ENCODE measurements at places on chromosomes 1 and 21.

DNA sequence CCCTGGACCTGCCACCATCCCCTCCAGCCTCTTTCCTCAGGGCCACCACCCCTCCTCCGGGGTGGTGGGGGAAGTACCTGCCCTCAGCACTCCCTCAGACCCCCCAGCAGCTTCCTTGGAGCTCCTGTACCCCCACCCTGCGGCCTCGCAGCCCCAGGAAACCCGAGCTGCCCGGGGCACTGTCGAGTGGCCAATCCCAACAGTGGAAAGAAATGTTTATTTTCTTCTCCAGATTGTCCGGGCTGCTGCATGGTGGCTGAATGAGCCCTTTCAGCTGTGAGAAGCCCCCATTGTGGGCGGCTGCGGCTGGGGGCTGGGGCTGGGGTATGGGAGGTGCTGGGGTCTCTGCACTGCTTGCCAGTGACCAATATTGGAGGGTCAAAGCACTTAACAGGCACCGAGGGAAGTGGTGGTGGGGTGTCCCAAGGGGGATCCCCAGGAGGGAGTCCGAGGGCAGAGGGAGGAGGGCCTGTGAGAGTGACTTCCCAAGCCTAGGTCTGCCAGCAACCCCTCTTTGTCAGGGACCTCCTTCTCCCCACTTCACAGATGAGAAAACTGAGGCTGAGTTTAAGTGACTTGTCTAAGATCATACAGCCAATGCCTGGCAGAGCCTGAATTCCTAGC, 25.2 kb downstream of the RUNX3 start:
- no peak for DNase-seq

DNA sequence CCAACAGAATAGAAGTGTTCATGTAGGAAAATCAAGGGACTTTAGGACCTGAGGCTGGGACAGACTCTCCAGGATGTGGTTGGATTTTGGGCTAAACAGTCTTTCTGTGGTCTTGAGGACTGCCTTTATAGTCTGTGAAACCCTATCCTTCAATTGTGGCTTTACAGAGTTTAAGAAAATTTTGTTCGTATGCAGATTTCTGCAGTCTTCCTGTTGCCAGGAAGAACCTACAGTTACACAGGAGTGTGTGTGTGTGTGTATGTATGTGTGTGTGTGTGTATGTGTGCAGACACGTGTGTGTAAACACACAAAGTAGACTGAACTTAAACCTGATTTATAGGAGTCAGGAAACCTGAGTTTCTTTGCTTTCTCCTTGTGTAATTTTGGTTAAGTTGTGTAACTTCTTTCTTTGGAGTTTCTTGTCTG, 22.8 kb downstream of the NEK7 start:
- no peak for DNase-seq

GRCh38 chr1:228009116-228009827, 2.5 kb downstream of the WNT3A start:
- DNase-seq, result no peak

- no peak for DNase-seq
Observed at GRCh38 chr1:17633654-17634053, 94.2 kb downstream of the ARHGEF10L start.

GRCh38 chr1:7478142-7478790, 292.8 kb upstream of the VAMP3 start:
- DNase-seq, result no peak

- DNase-seq, result no peak
Observed at GRCh38 chr1:53286955-53287354, 40.9 kb downstream of the LRP8 start.

GRCh38 chr1:170967042-170967910, 31.9 kb downstream of the MROH9 start:
- DNase-seq, result no peak

GRCh38 chr1:229803626-229804217, 177.7 kb downstream of the URB2 start:
- no peak for DNase-seq

DNA sequence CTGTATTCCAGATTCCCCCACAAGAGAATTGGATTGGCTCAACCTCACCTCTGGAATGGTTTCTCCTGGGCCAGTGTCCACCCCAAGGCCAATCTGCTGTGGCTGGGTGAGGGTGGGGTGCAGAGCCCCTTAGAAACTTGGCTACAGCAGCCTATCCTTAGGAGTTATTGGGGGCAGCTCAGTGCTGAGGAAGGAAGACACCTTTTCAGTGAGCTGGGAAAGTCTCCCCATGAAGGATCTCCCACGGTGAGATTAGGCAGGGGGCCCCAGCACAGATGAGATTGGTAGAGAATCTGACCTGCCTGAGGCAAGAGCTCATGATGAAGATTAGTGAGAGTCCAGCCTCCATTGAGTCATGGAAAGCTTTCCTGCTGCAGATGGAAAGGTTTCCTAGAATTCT, 78.4 kb downstream of the CCDC185 start:
- DNase-seq, result no peak

DNA sequence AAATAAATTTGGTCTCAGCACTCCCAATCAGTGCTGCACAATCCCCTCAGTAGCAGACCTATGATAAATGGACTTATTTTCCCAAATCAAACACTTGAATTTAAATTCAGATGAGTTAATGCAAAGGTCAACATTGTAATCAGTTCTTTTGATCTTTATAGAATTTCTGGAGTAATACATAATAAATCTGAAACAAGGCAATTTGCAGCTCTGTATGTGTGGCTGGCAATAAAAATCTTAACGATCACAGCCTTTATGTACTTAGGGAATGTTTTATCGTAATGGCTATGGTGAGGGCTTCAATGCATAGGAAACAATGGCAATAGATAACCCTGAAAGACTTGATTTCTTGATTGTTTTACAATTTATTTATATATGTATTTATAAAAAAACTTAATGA, 91.4 kb downstream of the GPATCH2 start:
- no peak for DNase-seq

GRCh38 chr1:176643536-176643935, 180.6 kb downstream of the PAPPA2 start:
- DNase-seq, result no peak

GRCh38 chr1:246104927-246105326, 402.2 kb downstream of the SMYD3 start:
- DNase-seq, result no peak

DNA sequence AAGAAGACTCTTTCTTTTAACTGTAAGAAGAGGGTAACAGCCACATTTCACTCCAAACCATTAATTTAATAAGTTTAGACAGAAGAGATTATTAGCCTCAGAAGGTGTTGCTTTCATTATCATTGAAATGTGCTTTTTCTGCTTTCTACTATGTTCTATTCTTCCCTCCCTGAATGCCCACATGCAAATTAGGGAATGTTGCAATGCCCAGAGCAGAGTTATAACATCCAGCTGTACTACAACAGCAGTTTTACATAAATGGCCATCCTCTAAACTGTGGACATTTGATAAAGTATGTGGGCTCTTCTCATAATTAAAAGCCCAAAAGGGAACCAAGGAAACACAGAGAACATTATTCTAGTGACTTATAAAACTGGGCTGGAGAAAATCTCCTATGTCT, 82.2 kb upstream of the SOD1 start:
- no peak for DNase-seq

- DNase-seq, result no peak
Observed at GRCh38 chr1:51518033-51518585, 957 bp downstream of the EPS15 start.

- DNase-seq, result no peak
Observed at GRCh38 chr1:207579436-207579799, 65.5 kb upstream of the CR1L start.

DNA sequence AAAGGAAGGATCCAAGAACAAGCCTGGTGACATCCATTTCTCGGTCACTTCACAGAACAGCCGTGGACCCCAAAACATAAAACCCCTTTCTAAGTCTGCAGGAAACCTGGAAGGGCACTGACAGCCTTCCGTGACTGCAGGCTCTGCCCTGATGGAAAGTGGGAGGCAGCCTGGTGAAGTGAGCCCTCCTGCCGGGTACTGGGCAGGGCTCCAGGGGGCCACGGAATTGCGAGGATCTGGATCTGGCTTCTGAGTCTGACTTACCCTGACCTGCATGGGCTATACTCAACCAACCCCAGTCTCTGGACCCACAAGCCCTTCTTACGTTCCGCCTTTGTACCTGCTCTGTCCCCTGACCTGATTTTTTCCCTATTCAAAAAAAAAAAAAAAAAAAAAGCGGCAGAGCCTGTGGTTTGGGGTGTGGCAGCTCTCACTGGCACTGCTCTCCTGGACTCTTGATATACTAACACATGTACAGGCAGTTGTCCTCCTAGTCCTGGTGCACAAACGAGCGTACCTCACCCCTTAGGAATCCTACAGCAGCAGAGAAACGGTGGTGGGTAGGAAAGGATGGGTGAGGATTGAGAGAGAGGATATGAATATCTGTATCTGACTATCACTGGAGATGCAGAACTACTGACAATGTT, 82.9 kb downstream of the BEND5 start:
- DNase-seq, result no peak

DNA sequence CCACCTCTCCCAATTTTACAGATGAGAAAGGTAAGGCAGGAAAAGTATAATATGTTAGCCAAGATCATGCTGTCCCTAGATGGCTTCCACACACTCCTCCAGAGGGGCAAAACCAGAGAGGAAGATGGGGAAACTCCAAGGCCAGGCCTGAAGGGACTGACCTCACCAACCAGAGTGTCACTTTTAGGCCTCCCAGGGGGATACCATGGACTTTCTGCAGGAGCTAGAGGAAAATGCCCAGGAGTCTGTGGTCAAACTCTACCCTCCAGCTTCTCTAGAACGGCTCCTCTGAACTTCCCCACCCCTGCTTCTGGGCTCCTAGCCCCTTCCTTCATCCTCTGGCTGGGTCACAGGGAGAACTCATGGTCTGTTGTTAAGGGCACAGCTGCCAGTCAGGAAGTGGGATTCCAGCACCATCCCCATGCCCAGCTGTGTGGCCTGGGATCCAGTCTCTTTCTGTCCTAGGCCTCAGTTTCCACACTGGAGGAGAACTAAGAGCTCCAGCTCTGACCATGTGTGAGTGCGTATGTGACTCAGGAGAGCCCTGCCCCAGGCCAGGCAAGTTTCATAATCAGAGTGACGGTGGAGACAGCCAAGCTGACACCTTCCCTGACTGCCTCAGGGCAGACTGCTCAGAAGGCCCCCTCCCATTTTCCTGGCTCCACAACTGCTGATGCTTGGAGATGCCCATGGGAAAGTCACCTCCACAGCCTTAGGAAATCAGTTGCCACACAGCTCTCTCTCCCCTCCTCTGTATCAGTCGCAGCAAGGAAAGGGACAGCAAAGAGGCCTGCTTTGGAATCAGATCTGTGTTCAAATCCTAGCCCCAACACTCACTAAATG, 1.9 kb downstream of the IGSF8 start:
- no peak for DNase-seq

GRCh38 chr1:117093091-117093534, 28.4 kb downstream of the TRIM45 start:
- DNase-seq, result no peak

DNA sequence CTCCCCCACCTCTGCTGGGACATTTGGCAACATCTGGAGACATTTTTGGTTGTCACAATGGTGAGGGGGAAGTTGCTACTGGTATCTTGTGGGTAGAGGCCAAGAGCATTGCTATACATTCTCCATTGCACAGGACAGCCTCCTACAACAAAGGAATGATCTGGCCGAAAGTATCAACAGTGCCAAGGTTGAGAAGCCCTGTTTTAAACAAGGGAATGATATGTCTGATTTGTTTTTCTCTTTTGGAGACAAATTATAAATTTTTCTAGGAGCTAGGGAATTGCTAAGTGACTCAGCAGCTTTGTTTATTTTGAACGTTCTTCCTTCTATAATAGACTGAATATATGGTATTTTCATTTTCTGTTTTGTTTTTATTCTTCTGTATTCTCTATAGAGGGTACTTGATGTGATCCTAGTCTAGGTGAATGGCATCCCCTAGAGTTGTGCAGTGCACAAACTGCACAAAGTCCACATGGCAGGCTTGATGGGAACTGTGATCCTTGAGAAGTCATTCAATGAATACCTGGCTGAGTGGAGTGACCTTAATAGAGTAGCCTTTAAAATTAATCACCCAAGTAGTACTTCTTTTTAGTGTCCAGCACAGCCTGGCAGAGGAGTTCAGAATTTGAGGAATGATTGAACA, 288.6 kb upstream of the USP24 start:
- no peak for DNase-seq

DNA sequence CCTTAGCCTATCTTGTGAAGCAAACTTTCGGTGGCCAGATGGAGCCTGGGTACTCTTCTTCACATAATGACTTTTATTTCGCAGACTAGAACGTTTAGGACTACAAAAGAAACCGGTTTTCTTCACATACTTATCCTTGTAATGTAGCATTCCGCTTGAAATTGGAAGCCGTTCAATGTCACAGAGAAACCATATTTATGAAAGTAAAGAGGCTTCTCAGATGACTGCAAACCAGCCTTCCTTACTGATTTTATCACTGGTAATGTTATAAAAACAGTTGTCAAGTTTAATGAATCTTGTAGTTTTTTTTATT, 94.1 kb downstream of the PPIAL4G start:
- DNase-seq, result no peak

DNA sequence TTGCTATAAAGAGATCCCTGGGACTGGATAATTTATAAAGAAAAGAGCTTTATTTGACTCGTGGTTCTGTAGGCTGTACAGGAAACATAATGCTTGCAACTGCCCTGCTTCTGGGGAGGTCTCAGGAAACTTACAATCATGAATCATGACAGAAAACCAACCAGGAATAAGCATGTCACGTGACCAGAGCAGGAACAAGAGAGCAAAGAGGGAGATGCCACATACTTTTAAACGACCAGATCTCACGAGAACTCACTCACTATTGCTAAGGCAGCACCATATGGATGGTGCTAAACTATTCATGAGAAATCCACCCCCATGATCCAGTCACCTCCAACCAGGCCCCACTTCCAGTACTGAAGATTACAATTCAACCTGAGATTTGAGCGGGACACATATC, 49.8 kb upstream of the RCC1 start:
- DNase-seq, result no peak

DNA sequence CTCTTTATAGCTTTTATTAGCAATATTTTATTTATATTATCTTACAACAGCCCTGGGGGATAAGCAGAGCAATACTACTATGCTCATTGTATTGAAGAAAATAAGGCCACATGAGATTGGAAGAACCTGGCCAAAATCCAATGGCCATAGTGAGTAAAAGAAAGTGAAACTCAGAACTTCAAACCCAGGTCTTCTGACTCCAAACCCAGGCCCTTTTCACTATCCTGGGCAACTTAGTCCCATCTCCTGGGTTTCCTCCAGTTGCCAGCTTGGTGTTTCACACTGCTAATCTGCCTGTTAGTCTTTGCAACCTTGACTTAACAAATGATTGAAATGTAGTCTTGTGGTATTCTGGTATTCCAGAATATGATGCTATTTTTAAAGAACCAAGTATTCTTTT, 22.4 kb upstream of the EXO1 start:
- no peak for DNase-seq

- no peak for DNase-seq
Observed at GRCh38 chr1:160164121-160164520, 12.7 kb downstream of the ATP1A4 start.

GRCh38 chr1:27357281-27358037, 9.3 kb downstream of the MAP3K6 start:
- DNase-seq, result peak; percentile 69

GRCh38 chr1:80882553-80882952, 918.2 kb upstream of the ADGRL2 start:
- no peak for DNase-seq

GRCh38 chr21:32203877-32204480, 74.9 kb downstream of the MIS18A start:
- DNase-seq, result no peak

Data from stimulated activated CD4-positive, alpha-beta T cell treated with anti-CD3 and anti-CD28 coated beads, TNF-alpha, amount 100 ng/mL, for 1 hour (primary cell).